Natural killer cell treated with Interleukin-12 subunit alpha and Interleukin-12 subunit beta and Interleukin-15 and Interleukin-18, amount 100 ng/mL, for 72 hours (primary cell): ENCODE measurements at places on chromosomes 2 and 18. TPM values are rescaled to one million over a fixed set of nuclear protein-coding genes. Genes with fewer than 3 reads are reported as not detected.

GRCh38 chr2:168246483-168247340 lies 683 bp downstream of the STK39 start:
- peaks cover 6% of the 10 kb centered on the region for H3K36me3 ChIP-seq
- peak overlapping the region; percentile 97 for H3K4me3 ChIP-seq
- peaks cover 43% of the 10 kb centered on the region for H3K4me1 ChIP-seq
- no peaks in the 10 kb centered on the region for H3K27me3 ChIP-seq
- peak overlapping the region; percentile 87 for H3K27ac ChIP-seq
- DNase-seq: peak; percentile 82

DNA sequence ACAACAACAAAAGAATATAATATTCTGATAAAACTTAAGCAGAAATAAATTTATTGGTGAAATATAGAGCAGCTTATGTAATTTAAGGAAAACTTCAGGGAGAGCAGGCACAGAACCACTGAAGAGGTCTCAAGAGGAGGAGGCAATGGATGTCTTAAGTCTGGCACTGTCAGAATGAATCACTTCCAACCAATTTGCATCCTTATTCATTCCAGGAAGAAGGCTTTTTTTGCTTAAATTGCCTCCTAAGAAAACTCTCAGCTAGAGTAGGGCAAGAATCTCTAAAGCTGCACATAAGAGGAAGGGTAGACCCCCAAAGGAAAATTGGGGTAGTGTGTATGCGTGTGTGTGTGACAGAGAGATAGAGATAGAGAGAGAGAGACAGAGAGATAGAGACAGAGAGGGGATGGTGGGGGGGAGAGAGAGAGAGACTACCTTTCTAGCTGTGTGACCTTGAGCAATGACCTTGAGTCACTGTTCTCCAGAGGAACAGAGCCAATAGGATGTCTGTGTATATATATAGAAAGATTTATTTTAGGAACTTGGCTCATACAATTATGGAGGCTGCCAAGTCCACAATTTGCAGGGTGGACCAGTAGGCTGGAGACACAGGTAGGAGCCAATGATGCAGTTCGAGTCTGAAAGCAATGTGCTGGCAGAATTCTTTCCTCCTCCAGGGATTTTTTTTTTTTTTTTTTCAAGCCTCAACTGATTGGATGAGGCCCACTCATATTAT lies 96.4 kb upstream of the LINC00305 start:
- H3K27me3 ChIP-seq: no peaks in the 10 kb centered on the region
- no peaks in the 10 kb centered on the region for H3K4me1 ChIP-seq
- no peak overlapping the region for H3K27ac ChIP-seq
- no peak overlapping the region for H3K4me3 ChIP-seq

DNA sequence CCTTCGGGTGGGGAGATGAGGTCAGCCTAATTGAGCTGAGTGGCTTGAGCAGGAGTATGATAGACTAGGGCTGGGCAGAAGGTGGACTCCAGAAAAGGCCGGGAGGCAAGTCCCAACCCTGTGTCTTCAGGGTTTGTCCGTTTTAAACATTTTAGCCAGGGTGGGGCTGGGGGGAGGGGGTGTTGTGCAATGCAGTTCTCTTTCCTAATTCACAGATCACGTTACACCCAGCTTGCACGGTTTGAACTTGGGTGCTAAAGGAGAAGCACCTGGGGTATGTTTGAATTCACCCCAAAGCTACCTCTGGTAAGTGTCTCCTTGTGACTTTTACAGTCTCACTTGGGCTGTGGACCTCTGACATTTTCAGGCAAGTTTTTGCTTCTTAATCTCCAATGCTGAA lies 233.3 kb downstream of the AGAP1 start:
- H3K4me3 ChIP-seq: no peak overlapping the region
- peaks cover 5% of the 10 kb centered on the region for H3K4me1 ChIP-seq
- no peak overlapping the region for H3K27ac ChIP-seq
- no peaks in the 10 kb centered on the region for H3K27me3 ChIP-seq
- H3K36me3 ChIP-seq: no peaks in the 10 kb centered on the region
- DNase-seq: no peak

DNA sequence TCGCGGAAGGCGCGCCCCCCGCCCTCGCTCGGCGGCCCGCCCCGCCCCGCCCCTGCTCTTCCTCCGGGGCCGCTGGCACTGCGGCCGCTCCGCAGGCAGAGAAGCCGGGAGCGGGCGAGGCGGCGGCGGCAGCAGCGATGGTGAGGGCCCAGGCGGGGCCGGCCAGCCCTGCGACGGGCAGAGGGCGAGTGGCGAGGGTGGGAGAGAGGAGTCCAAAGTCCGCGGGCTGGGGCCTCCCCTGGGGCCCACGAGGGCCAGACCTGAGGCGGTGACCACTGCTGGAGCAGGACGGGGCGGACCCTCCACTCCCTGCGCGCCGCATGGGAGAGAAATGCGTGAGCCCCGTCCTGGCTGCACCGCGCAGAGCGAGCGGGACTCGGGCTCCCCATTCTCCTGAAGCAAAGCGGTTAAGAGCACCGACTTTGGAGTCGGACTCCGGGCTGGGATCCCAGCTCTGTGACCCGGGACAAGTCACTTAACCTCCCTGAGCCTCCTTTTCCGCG lies at the start of gene VAMP5:
Gene VAMP5 (plus strand): TSS at position 78 of the 503 bp plus-strand sequence. CDS start 60 bp downstream, at position 138.
- H3K27ac ChIP-seq: peak within 1 kb of the TSS; percentile 95
- H3K4me1 ChIP-seq: peaks cover 50% of the 10 kb centered on the region
- no peak for DNase-seq
- peaks cover 13% of the 10 kb centered on the region for H3K36me3 ChIP-seq
- peak within 1 kb of the TSS; percentile 90 for H3K4me3 ChIP-seq
- no peaks in the 10 kb centered on the region for H3K27me3 ChIP-seq

DNA sequence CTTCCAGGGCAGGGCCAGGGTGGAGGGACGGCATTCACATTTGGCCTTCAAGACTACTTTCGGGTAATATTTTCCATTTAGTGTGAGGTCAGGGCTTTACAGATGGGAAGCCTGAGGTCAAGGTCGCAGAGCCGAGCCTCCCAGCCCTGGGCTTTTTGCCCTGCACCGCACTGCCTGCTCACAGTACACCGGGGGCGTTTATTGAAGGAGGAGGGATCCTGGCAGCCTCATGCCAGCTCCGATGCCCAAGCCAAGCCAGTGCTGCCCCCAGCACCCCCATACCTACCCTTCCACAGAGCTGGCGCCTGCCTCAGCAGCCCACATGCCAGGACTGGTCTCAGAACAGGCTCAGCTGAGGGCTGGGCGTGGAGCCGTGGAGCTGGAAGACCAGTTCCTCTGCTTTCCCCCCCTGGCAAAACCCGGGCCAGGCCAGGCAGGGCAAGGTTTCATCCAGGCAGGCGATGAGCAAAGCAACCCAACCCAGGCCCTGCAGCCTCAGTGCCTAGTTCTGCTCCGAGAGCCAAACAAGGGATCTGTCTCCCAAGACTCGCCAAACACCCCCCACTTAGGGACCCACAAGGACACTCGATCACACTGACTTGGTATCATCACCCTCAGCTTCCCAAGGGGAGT lies 11.9 kb downstream of the SDC1 start:
- H3K4me1 ChIP-seq: no peaks in the 10 kb centered on the region
- H3K4me3 ChIP-seq: no peak overlapping the region
- DNase-seq: no peak
- no peak overlapping the region for H3K27ac ChIP-seq

GRCh38 chr2:130252880-130253645 lies 54.8 kb upstream of the TUBA3E start:
- H3K4me1 ChIP-seq: no peaks in the 10 kb centered on the region
- peaks cover 30% of the 10 kb centered on the region for H3K27me3 ChIP-seq
- no peak overlapping the region for H3K4me3 ChIP-seq
- H3K36me3 ChIP-seq: no peaks in the 10 kb centered on the region

- H3K27ac ChIP-seq: no peak overlapping the region
- DNase-seq: no peak
- no peaks in the 10 kb centered on the region for H3K36me3 ChIP-seq
- no peak overlapping the region for H3K4me3 ChIP-seq
These were observed 135.0 kb downstream of the SMAD2 start for GRCh38 chr18:47795434-47795814.

DNA sequence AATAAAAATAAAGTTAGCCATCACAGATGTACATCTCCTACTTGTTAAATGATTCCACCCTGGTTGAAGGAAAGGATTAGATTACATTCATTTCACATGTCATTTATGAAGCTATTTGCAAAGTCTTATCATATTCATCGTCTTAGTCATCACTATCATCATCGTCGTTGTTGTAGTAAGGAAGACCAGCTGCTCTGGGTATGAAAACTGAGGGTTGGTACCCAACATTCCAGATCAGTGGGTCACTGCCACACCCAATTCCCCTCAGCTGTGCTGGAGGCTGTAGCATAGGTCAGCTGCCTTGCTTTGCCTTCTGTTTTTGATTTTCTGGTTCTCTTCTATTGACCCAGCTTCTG lies 20.9 kb upstream of the CCBE1 start:
- no peak overlapping the region for H3K4me3 ChIP-seq
- no peaks in the 10 kb centered on the region for H3K27me3 ChIP-seq
- H3K36me3 ChIP-seq: no peaks in the 10 kb centered on the region
- no peaks in the 10 kb centered on the region for H3K4me1 ChIP-seq
- H3K27ac ChIP-seq: no peak overlapping the region
- no peak for DNase-seq

DNA sequence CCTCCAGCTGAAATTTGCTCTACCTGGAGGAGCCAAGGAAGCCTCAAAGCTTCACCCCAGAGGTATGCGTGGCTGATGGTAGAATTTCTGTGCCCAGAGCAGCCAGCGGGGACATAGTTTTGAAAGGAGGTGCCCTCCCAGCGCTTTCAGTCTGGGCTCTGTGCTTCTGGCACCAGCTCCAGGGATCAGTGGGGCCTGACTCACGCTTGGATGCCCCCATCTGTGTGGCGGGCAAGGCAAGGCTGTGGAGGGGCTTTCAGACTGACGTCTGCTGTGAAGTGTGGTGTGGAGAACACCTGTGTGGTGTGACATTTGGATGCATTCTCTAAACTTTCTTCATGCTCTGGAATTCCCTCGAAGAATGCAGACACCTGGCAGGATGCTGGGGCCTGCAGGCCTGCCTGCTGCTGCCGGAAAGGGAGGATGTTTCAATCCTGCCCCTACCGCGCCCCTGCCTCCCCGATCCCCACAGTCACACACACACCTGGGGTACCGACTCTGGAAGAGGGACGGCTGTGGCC lies 84.1 kb downstream of the CTIF start:
- H3K27me3 ChIP-seq: no peaks in the 10 kb centered on the region
- no peak overlapping the region for H3K4me3 ChIP-seq
- peaks cover 3% of the 10 kb centered on the region for H3K4me1 ChIP-seq
- no peak for DNase-seq
- no peaks in the 10 kb centered on the region for H3K36me3 ChIP-seq

- no peak overlapping the region for H3K27ac ChIP-seq
- no peaks in the 10 kb centered on the region for H3K36me3 ChIP-seq
- no peak for DNase-seq
- peaks cover 4% of the 10 kb centered on the region for H3K27me3 ChIP-seq
- no peaks in the 10 kb centered on the region for H3K4me1 ChIP-seq
- H3K4me3 ChIP-seq: no peak overlapping the region
These were observed 216.9 kb upstream of the RAB6C start for GRCh38 chr2:129762386-129763189.

GRCh38 chr2:205713086-205713485 lies 30.8 kb downstream of the NRP2 start:
- peaks cover 3% of the 10 kb centered on the region for H3K27me3 ChIP-seq
- no peak overlapping the region for H3K4me3 ChIP-seq
- H3K27ac ChIP-seq: no peak overlapping the region

GRCh38 chr2:142885543-142885942 lies 8.1 kb downstream of the KYNU start:
- H3K36me3 ChIP-seq: no peaks in the 10 kb centered on the region
- H3K4me3 ChIP-seq: no peak overlapping the region
- no peaks in the 10 kb centered on the region for H3K27me3 ChIP-seq
- H3K4me1 ChIP-seq: no peaks in the 10 kb centered on the region
- DNase-seq: no peak

DNA sequence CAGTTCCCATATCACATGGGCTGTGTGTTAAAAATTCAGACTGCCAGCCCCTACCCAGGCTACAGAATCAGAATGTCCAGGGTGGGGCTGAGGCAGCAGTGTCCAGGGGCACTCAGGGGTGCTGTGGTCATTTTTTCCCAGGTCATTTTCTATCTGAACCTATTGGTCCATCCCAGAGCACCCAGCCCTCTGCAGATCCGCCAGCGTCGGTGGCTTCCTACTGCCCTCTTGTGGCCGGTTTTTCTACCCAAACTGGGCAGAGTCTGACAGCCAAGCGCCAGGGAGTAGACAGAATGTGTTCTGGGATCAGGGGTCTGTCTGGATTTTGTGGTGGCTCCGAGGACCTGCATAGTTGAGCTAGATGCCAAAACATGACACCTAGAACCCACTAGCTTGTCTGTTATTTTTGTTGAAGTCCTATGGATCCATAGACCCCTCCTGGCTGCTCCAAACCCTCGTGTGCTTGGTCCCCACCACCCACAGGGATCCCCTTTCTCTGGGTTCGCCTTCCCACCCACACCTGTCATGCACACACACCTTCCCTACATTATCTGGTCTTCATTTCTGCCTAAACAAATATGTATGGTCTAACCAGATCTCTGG lies 34.1 kb upstream of the RMDN2 start:
- no peak overlapping the region for H3K4me3 ChIP-seq
- no peak overlapping the region for H3K27ac ChIP-seq
- H3K36me3 ChIP-seq: no peaks in the 10 kb centered on the region
- peaks cover 26% of the 10 kb centered on the region for H3K4me1 ChIP-seq
- DNase-seq: no peak

DNA sequence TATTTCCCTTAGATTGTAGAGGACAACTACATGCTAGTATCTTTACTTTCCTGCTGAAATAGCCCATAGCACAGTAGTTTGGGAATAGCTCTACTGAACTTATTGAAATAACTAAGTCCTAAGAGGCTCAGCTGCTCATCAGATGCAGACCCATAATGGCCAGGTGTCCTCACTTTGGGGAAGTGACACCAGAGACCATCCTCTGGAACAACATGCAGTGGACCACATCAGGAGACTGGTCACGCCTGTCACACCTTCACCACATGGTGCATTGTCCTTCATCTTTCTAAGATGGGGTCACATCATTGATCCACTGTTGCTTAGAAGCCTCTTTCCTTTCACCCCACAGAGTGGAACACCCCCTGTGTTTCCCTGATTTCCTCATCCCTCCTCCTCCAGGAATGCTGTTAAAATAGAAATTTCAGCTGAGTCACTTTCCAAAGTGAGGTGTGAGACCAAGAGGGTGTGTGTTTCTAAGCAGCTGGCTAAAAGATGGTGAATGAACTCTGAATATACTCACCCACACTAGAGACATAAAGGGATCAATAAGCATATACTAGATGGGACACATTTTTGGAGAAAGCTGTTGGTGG lies 215.2 kb upstream of the LRRTM1 start:
- H3K36me3 ChIP-seq: no peaks in the 10 kb centered on the region
- no peak overlapping the region for H3K4me3 ChIP-seq
- no peak for DNase-seq
- no peaks in the 10 kb centered on the region for H3K27me3 ChIP-seq
- no peaks in the 10 kb centered on the region for H3K4me1 ChIP-seq

DNA sequence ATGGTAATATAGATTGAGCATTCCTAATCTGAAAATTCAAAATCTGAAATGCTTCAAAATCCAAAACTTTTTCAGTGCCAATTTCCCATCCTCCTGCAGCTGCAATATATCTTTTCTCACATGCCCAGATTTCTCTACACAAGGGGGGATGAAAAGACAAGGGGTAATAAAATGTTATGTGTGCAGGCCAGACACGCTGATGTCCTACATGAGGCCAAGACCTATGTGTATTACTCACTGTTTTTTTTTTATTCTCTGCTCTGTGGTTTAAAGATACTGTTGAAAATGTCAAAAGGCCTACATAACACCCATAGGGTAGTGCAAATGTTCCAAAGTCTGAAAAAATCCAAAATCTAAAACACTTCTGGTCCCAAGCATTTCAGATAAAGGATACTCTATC lies 41.2 kb upstream of the CWC22 start:
- no peaks in the 10 kb centered on the region for H3K36me3 ChIP-seq
- no peaks in the 10 kb centered on the region for H3K4me1 ChIP-seq
- no peak overlapping the region for H3K4me3 ChIP-seq
- no peak overlapping the region for H3K27ac ChIP-seq
- peaks cover 4% of the 10 kb centered on the region for H3K27me3 ChIP-seq
- DNase-seq: no peak

Gene SKA1
- 38.0 TPM for total RNA-seq

Gene ABCB11
- total RNA-seq: not detected

Gene KLHL29
- total RNA-seq: 0.12 TPM
